Neural progenitor cell (in vitro differentiated cells): ENCODE measurements at places on chromosomes 11 and 22.

- DNase-seq: no peak
Observed at GRCh38 chr22:45925811-45926351, 51.1 kb downstream of the WNT7B start.

GRCh38 chr11:36929401-36929800, 331.4 kb upstream of the RAG2 start:
- no peak for DNase-seq

GRCh38 chr11:59011655-59012397, 72.5 kb downstream of the GLYATL1 start:
- DNase-seq: peak; percentile 72

GRCh38 chr22:48647606-48648515, 1179.8 kb downstream of the BRD1 start:
- DNase-seq: no peak

DNA sequence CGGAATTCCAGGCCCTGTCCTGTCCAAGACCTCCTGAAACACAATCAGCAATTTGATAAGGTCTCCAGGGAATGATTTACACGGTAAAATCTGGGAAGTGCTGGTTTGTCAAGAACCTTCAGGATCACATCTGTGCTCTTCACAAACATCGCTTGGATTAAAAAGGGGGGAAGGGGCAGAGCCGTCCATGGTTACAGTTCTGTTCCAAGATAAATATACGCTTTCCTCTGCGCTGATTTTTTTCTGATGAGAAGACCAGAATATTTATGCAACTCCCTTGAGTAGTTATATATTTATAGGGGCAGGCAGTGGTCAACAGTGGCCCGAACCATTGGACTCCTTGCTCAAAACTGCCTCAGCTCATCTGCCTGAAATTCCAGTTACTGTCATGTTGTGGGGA, 9.2 kb upstream of the APOL5 start:
- DNase-seq: no peak

GRCh38 chr11:68213555-68214172, 568 bp upstream of the KMT5B start:
- DNase-seq: peak; percentile 97

DNA sequence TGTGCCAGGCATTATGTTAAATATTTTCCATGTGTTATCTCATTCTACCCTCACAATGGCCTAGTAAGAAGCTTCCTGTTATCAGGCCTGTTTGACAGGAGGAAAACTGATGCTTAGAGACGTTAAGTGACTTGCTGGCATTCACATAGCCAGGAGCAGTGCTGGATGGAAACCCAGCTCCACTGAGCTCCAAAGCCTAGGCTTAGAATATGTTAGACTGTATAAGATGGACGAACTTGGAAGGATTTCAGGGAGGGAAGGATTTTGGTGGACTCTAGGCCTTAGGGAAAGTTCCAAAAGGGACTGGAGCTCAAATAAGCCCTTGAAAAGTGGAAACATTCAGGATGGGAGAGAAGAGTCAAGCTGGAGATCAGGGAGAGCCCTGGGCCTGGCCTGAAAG, 2.1 kb downstream of the CD44 start:
- DNase-seq: no peak

GRCh38 chr22:49911881-49912625, 6.2 kb downstream of the ALG12 start:
- no peak for DNase-seq

DNA sequence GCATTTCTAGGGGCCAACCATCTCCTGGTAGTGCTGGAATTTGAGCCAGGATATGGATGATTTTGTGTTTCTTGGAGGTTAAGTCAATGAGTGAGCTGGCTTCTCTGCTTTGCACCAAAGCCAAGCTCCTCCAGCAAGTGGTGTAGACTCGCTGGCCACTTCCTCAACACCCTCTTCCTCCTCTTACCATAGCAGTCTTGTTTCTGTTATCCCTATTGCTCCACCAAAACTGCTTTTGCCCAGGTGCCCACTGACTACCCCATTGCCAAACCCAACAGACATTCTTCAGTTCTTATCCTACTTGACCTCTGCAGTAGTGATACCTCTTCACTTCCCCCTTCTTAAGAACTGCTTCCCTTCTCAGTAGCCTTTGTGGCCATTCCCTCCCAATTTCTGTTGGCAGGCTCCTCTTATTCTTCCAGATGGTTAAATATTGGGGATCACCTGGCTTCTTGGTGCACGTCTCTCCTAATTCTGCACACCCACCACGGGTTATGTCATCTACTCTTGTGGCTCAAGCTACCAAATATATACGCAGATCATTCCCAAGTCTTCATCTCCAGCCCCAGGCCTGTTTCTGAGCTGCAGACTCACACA, 7.0 kb upstream of the PRG2 start:
- DNase-seq: no peak

GRCh38 chr11:45187375-45187774, 40.9 kb downstream of the PRDM11 start:
- DNase-seq: no peak

DNA sequence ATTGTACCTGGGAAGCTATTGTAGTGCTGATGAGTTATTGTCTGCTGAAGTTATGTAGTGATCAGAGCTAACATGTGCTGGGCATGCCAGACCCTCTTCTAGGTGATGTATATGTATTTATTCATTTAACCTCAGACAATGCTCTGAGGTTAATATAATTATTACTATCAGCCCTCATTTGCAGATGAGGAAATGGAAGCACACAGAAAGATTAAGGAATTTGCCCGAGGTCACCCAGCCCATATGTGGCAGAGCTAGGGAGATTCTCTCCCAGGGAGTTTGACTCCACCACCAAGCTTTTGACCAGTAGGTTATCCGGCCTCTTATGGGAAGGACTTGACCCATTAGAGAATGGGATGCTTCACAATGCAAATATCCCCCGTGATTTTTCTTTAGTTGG, 114.2 kb upstream of the NAV2 start:
- DNase-seq: no peak

- no peak for DNase-seq
Observed at GRCh38 chr22:28907311-28908008, 24.1 kb downstream of the ZNRF3 start.

- DNase-seq: no peak
Observed at GRCh38 chr22:28841111-28841510, 40.7 kb upstream of the XBP1 start.

DNA sequence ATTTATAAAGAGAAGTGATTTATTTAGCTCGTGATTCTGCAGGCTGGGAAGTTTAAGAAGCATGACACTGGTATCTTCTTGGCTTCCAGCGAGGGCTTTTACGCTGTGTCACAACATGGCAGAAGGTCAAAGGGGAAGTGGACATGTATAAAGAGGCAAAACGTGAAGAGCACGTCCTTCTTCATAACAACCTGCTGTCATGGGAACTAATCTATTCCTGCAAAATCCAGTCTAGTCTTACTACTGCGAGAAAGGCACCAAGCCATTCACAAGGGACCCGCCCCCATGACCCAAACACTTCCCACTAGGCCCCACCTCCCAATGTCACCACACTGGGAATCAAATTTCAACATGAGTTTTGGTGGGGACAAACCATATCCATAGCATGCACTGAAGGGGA, 58.3 kb downstream of the AMOTL1 start:
- DNase-seq: peak; percentile 18

DNA sequence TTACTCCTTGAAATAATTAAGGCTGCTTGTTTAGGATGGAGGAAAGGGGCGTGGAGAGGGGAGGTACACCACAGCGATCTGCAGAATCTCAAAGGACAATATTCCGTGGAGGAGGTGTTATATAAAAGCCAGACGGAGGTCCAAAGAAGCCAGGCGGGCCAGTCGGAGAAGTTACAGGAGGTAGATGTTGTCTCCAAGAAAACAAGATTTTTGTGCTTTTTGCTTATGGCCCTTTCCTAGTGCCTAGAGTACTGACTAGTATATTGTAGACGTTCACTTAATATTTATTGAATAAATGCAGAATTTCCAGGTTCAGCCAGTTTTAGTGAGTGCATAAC, 761 bp downstream of the ZDHHC13 start:
- no peak for DNase-seq

GRCh38 chr11:64456509-64457320, 97.8 kb downstream of the RPS6KA4 start:
- no peak for DNase-seq

DNA sequence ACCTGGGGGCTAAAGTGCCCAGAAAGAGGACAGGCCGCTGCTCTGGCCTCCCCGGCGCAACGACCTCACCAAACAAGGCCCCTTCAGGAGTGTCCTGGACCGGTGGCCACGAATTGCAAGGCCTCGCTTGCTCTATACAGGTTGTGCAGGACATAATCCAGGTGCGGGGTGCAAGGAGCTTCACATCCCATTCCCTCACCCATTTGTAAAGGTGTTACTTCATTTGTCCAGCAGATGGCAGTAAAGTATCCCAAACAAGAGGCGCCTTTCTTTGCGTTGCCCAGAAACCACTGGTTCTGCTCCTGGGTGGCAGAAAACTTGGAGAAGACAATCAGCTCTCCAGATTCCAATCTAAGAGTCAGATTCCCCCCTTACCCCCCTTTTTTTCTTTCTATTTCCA, 35.9 kb upstream of the PRDM11 start:
- DNase-seq: peak; percentile 87

GRCh38 chr11:13884158-13884799, 78.2 kb upstream of the SPON1 start:
- DNase-seq: no peak

DNA sequence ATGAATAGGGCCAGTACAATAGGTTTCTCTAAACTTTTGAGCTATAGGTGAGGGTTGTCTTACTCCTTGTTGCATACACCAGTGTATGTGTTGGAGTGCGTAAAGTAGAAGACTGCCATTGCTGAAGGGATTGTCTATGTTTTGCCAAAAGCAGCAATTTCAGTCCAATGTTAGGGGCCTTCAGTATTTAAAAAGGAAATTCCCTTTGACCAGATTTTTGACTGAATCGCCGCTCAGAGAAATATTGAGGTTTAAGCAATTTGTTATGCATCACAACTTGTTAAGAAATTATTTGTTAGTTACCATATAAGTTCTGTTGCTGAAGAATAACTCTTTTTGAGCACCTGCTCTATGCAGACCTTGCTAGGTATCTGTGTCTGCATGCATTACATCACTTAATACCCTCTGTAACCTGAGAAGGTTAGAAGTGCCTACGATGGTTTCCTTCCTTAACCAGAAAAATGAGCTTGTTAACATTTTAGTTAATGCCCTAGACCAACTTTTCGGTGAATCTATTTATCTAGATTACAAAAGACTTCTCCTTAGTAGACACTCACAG, 33.9 kb downstream of the MMP20 start:
- DNase-seq: no peak

GRCh38 chr22:49884503-49885260, 31.0 kb downstream of the ZBED4 start:
- DNase-seq: no peak

- DNase-seq: peak; percentile 45
Observed at GRCh38 chr11:65744026-65744698, 23.6 kb upstream of the RNASEH2C start.

DNA sequence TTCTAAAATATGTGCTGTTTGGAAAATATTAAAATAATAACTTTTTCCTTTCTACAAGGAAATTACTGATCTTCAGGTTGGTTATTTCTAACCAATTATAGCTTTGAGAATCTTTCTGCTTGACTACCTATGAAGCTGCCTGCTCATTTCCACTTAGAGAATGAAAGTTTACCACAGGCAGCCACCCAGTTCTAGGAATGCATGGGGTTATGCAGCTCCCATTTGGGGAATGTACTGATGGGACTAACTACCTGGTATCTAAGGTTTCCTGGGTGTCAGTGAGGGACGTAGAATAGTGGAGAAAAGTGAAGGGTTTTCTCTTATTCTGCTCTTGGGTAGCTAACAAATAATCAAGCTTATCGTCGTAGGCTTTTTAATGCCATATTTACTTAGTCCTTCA, 73.4 kb downstream of the DEUP1 start:
- DNase-seq: no peak

DNA sequence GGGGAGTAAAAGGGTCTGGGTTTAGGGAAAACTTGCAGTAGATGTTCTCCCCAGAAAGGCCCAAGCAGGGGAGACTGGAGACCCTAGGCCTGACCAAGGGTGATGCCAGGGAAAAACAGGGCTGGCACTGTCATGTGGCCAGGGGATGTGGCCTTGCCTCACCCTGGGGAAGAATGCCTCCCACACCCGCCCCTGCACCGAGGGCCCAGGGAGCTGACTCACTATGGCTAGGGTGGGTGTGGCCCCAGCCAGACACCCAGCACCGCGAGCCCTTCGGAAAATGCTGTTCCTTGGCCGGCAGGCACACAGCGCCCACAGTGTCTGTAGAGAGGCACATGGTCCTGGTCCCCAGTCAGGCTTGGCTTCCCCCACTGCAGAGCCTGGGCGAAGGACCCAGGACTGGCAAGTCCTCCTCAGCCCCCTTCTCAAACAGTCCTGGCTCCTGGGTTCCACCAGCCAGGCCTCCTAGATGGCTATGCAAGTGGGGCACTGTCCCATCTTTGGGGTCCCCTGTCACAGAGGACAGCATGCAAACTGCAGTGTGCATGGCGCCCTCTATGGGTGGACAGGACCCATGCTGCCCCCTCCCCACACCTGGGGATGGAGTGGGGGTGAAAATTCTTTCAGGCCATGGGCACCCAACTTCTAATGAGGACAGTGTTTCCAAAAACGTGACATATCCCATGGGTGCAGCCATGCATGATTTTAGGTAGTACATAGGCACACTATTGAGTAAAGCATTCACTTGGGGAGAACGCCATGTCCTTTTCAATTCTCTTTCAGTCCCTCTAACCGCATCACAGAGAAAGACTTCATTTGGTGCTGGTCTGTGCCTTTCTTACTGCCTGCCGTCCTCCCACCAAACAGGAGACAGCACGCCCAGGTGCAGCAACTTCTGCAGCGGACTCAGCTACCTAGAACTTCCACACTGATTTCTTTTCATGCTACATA, 15.2 kb downstream of the TMPRSS5 start:
- peak; percentile 76 for DNase-seq

GRCh38 chr22:49151256-49152126, 676.2 kb downstream of the BRD1 start:
- no peak for DNase-seq

GRCh38 chr11:1297576-1298473, 11.6 kb downstream of the TOLLIP start:
- no peak for DNase-seq

DNA sequence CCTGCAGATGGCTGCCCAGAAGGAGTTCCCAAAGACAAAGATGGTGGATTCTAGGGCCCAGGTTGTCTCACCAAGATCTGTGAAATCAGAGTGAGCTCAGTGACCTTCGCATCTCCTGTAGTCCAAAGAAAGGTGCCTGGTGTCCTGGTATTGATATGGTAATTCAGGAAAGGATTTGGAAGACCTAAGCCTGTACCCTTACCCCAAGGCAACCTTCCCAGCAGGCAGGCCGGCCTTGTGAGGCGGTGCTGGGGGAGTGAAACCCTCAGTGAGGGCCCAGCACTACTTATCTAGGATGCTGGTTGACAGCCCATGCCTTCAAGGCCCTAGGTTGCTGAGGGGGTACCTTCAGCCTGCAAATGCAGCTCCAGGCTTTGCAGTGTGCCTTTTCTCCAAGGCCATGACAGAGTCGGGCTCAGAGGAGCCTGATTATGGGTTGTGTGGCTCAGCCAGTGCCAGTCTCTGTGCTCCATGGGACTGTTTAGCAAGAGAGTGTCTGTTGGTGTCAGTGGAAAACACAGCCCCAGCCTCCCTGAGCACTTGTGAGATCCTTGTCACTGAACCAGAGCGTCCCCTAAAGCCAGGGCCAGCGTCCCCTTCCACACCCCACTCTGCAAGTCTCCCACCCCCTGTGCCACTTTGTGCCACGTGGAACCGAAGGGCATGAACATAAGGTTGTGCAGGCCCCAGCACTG, 72.8 kb upstream of the MYOD1 start:
- DNase-seq: no peak
